Type B pancreatic cell (in vitro differentiated cells): ENCODE measurements at places on chromosomes 3 and 15.

DNA sequence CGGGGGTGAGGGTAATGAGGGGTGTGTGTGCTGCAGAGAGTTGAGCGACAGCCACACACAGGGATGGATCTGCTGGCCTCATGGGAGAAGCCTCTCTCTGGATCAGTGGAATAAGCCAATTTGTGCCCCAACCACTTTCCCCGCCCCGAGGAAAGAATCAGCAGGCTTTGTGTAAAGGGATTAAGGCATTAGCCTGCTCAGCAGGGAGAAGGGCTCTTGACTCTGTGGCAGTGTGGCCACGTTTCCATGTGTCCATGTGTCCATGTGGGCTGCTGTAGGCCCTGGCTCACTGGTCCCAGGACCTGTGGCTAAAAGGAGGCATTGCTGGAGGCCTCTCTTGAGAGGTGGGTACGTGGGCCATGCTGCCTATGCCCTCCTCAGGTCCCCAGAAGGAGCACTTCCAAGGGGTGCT, 104.7 kb downstream of the HMG20A start:
- H3K4me1 ChIP-seq, result peaks cover 18% of the 10 kb centered on the region
- H3K4me3 ChIP-seq, result no peak overlapping the region
- no peak for DNase-seq
- H3K27ac ChIP-seq, result no peak overlapping the region
- no peaks in the 10 kb centered on the region for H3K27me3 ChIP-seq
- H3K36me3 ChIP-seq, result no peaks in the 10 kb centered on the region

GRCh38 chr3:32778389-32778788, 39.4 kb upstream of the TRIM71 start:
- H3K36me3 ChIP-seq, result peaks cover 18% of the 10 kb centered on the region
- no peak overlapping the region for H3K27ac ChIP-seq
- peaks cover 6% of the 10 kb centered on the region for H3K4me1 ChIP-seq
- DNase-seq, result no peak

DNA sequence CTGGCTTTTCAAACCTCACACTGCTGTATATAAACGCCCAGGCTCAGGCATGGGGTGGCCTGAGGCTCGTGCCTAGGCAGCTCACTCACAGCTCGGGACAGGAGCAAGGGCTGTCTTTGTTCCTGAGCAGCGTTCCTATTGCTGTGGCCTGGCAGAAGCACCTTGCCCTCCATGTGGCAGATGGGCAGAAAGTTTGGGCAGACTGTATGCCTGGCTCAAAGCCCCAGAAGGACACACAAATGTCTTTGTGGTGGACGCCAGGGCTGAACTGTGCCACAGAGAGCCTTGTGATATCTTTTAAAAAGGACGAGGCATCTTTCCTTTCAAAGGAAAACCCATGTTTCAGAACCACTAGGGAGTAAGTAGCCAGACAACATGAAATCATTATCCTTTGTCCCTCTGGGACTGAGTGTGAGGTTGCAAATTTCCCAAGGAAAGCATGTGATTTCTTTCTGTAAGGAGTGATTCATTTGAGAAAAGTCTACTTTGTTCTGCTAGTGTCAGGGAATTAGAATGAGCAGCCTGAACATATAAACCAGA, 29.3 kb upstream of the UBE2E1 start:
- no peak for DNase-seq
- H3K4me3 ChIP-seq, result no peak overlapping the region
- H3K27me3 ChIP-seq, result no peaks in the 10 kb centered on the region
- no peak overlapping the region for H3K27ac ChIP-seq
- H3K4me1 ChIP-seq, result peaks cover 13% of the 10 kb centered on the region
- no peaks in the 10 kb centered on the region for H3K36me3 ChIP-seq

DNA sequence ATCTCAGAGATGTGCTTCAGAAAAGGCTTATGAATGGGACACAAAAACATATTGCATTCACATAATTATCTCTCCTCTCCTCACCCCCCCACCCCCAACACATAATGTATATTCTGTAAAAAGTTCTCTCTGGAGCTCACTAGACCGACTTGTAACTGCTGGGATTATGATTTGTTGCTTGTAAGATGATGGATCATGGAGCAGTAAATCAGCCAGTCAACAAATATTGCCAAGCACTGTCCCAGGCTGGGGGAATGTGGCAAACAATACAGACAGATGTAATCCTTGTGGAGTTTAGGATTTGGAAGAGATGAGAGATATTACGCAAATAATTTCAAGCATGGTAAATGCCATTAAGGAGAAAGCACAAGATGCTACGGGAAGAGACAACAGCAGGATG, 114.8 kb downstream of the PEX5L start:
- H3K4me3 ChIP-seq, result no peak overlapping the region
- no peaks in the 10 kb centered on the region for H3K36me3 ChIP-seq
- H3K27ac ChIP-seq, result no peak overlapping the region

GRCh38 chr3:129697229-129697969, 90.9 kb upstream of the PLXND1 start:
- no peak overlapping the region for H3K4me3 ChIP-seq
- DNase-seq, result no peak
- H3K27me3 ChIP-seq, result no peaks in the 10 kb centered on the region

DNA sequence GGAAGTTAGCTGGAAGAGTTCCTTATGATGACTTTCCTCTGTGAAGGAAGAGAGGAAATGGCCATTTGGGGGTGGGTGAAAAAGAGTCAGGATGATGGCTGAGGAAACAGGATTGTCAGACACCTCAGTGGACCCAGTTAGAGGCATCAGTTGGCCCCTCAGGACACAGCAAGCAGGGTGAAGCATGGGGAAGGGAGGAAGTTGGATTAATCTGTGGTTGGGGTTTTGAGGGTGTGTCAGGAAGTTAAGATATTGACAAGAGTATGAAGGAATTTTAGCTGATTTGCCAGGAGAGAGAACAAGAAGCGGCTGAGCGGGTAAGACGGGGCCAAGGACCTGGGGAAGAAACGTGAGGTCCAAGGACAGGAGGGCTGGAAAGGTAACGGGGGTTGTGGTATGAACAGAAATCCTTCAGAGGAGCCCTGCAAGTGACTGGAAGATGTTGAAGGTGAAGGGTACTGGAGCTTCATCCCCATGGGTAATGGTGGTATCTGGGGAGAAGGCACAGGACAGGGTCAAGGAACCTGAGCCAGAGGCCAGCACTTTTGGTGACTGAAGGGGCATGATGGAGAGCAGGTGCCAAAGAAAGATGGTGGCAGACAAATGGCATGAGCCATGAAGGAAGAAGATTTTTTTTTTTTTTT, 2.7 kb downstream of the UQCC5 start:
- peak overlapping the region; percentile 24 for H3K4me3 ChIP-seq
- no peaks in the 10 kb centered on the region for H3K27me3 ChIP-seq
- no peak for DNase-seq
- H3K4me1 ChIP-seq, result peaks cover 35% of the 10 kb centered on the region
- H3K36me3 ChIP-seq, result peaks cover 18% of the 10 kb centered on the region

- H3K36me3 ChIP-seq, result peaks cover 9% of the 10 kb centered on the region
- no peaks in the 10 kb centered on the region for H3K27me3 ChIP-seq
- DNase-seq, result no peak
- H3K4me3 ChIP-seq, result no peak overlapping the region
- H3K27ac ChIP-seq, result peak overlapping the region; percentile 56
These were observed 45.7 kb downstream of the EHHADH start for GRCh38 chr3:185207931-185208746.

DNA sequence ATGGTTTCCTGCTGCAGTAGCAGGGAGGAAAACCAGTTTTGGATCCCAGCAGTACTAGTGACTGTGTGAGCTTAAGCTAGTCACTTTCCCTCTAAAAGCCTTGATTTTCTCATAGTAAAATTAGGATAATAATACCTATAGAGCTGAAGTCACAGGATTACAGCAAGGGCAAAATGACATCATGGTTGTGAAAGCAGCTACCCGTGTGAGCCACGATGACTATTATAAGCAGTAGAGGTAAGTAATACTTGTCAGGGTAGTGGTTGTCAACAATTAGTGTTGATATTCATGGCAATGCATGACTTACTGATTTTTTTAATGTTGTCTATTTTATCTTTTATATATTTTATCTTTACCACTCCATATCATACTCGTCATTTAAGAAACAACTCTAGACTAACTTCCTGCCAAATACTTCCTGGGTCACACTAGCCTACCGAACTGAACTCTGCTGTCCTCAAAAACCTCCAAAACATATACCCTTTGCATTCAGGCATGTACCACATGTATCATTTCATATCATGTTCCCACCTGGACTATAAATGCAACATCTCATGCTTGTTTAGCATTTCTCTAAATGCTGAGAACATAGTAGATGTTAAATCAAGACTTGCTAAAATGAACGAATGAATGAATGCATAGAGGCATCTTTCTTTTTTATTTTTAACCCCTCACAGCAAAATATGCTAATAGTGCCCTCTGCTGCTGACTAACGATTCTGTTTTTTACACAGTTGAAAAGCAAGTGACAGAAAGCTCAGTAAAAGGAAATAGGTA, 172.6 kb downstream of the P3H2 start:
- H3K36me3 ChIP-seq, result no peaks in the 10 kb centered on the region
- peaks cover 10% of the 10 kb centered on the region for H3K4me1 ChIP-seq
- DNase-seq, result no peak
- H3K4me3 ChIP-seq, result no peak overlapping the region

GRCh38 chr3:105878061-105878460, 9.2 kb upstream of the CBLB start:
- DNase-seq, result no peak
- H3K36me3 ChIP-seq, result no peaks in the 10 kb centered on the region
- no peaks in the 10 kb centered on the region for H3K27me3 ChIP-seq
- no peak overlapping the region for H3K27ac ChIP-seq

GRCh38 chr3:42254566-42254965, 11.4 kb downstream of the CCK start:
- H3K4me1 ChIP-seq, result no peaks in the 10 kb centered on the region
- no peak overlapping the region for H3K27ac ChIP-seq
- H3K4me3 ChIP-seq, result no peak overlapping the region
- no peaks in the 10 kb centered on the region for H3K36me3 ChIP-seq
- DNase-seq, result no peak
- H3K27me3 ChIP-seq, result peaks cover 41% of the 10 kb centered on the region

- H3K36me3 ChIP-seq, result no peaks in the 10 kb centered on the region
- no peak overlapping the region for H3K4me3 ChIP-seq
- H3K27ac ChIP-seq, result peak overlapping the region; percentile 52
- DNase-seq, result no peak
- peaks cover 10% of the 10 kb centered on the region for H3K4me1 ChIP-seq
These were observed 77.1 kb upstream of the ATP11B start for GRCh38 chr3:182716114-182716688.

GRCh38 chr3:182973047-182973446, 7.3 kb downstream of the DCUN1D1 start:
- H3K4me1 ChIP-seq, result peaks cover 23% of the 10 kb centered on the region
- no peak overlapping the region for H3K27ac ChIP-seq
- H3K27me3 ChIP-seq, result no peaks in the 10 kb centered on the region
- H3K36me3 ChIP-seq, result peaks cover 3% of the 10 kb centered on the region

DNA sequence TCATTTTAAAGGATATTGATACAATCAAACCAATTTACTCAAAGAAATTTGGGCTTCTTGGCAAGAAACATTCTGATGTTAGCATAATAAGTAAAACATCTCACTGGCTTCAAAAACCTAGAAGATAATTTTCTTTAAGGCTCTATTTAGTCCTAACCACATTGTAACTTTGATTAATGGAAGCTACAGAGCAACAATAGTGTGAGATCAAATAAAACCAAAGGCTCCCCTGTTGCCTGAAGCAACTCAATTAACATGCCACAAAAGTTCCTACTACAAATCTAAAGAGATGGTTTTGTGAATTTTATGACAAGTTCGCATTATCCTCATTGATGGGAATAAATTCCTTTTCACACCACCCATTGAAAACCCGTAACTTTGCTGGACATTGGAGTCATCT, 5.9 kb downstream of the DPH6 start:
- H3K4me3 ChIP-seq, result no peak overlapping the region
- no peaks in the 10 kb centered on the region for H3K27me3 ChIP-seq
- H3K27ac ChIP-seq, result no peak overlapping the region
- peaks cover 8% of the 10 kb centered on the region for H3K36me3 ChIP-seq

- H3K4me1 ChIP-seq, result no peaks in the 10 kb centered on the region
- no peak overlapping the region for H3K27ac ChIP-seq
- no peak for DNase-seq
- H3K27me3 ChIP-seq, result no peaks in the 10 kb centered on the region
- no peaks in the 10 kb centered on the region for H3K36me3 ChIP-seq
These were observed 347.7 kb upstream of the TGFBR2 start for GRCh38 chr3:30258426-30259392.

GRCh38 chr15:75718328-75718727, 5.7 kb upstream of the CSPG4 start:
- H3K36me3 ChIP-seq, result no peaks in the 10 kb centered on the region
- peaks cover 25% of the 10 kb centered on the region for H3K4me1 ChIP-seq
- H3K4me3 ChIP-seq, result no peak overlapping the region
- no peak for DNase-seq
- H3K27ac ChIP-seq, result peak overlapping the region; percentile 59
- no peaks in the 10 kb centered on the region for H3K27me3 ChIP-seq

- DNase-seq, result no peak
- H3K36me3 ChIP-seq, result no peaks in the 10 kb centered on the region
- no peaks in the 10 kb centered on the region for H3K27me3 ChIP-seq
- H3K27ac ChIP-seq, result no peak overlapping the region
These were observed 516.8 kb upstream of the ATP11B start for GRCh38 chr3:182276512-182276911.

GRCh38 chr3:48898383-48899234, at the start of gene SLC25A20:
TSS of gene SLC25A20 (minus strand) at chr3:48898882. CDS start at chr3:48898794, 88 bp downstream.
- H3K36me3 ChIP-seq, result no peaks in the 10 kb centered on the region
- H3K4me3 ChIP-seq, result peak within 1 kb of the TSS; percentile 91
- peak; percentile 89 for DNase-seq
- no peaks in the 10 kb centered on the region for H3K27me3 ChIP-seq

DNA sequence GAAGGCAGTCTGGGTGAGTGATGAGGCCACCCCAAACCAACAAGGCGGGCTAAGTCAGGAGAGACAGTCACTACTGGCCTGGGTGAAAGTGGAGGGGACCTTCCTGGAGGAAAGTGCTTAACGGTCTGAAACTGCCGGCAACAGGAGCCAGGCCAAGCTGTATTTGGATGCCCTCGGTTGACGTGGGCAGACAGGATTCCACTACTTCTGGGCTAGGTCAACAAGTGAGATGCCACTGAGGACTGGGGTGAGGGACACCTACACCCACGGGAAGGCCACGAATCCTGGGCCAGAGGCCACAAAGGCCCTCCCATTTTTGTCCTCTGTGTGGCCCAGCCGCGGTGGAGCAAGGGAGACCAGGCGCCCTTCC, 12.3 kb downstream of the SPTBN5 start:
- H3K4me3 ChIP-seq, result peak overlapping the region; percentile 57
- peaks cover 31% of the 10 kb centered on the region for H3K27me3 ChIP-seq
- peaks cover 9% of the 10 kb centered on the region for H3K4me1 ChIP-seq
- no peak for DNase-seq
- H3K27ac ChIP-seq, result no peak overlapping the region

- H3K27ac ChIP-seq, result no peak overlapping the region
- H3K27me3 ChIP-seq, result no peaks in the 10 kb centered on the region
- peaks cover 58% of the 10 kb centered on the region for H3K4me1 ChIP-seq
- DNase-seq, result no peak
- H3K36me3 ChIP-seq, result no peaks in the 10 kb centered on the region
These were observed 129.9 kb upstream of the HES1 start for GRCh38 chr3:194005930-194006501.
